RPMI7951 (cell line): ENCODE measurements at places on chromosomes 3 and 15.

DNA sequence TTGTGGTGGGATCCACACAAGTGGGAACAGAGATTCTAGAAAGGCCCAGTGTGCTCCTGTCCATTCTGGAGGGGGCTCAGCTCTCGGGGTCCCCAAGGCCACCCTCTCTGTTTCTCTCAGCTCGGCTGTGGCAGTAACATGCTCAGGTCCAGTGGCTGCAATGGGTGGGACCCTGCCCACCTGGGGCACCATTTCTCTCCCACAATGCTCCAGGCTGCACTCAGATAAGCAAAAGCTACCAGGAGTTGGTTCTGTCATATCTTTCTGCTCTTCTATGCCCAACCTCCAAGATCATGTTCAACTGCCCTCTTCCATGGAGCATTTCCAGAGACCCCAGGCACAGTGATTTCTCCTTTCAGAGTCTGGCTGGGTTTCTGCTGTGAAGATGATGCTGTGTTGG, 40.8 kb downstream of the ITGA11 start:
- no peak for DNase-seq

DNA sequence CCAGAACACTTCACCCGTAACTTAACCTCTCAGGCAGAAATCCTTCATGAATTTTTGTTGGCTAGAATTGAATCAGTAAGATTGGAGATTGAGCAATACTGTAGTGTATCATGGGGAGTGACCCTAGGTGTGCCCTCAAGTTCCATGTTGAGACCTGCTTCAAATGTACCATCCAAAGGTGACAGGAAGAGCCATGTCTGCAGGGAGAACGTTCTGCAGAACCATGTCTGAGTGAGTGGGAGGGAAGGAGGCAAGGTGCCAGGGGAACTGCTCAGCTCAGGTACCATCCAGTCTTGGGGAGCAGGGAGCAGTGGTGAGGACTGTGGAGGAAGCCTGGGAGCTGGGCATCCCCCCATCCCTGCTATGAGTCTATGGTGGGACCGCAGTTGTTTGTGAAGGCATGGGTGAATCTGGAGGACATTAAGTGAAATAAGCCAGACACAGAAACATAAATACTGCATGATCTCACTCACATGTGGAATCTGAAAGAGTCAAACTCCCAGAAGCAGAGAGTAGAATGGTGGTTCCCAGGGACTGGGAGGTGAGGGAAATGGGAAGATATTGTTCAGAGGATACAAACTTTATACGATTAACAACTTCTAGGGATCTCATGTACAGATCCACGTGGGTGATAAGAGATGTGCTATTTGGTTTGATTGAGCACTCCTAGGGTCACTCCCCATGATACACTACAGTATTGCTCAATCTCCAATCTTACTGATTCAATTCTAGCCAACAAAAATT, 23.3 kb downstream of the CFAP161 start:
- DNase-seq, result no peak

- no peak for DNase-seq
Measured at GRCh38 chr15:45114751-45115085, 592 bp downstream of the DUOXA2 start.

DNA sequence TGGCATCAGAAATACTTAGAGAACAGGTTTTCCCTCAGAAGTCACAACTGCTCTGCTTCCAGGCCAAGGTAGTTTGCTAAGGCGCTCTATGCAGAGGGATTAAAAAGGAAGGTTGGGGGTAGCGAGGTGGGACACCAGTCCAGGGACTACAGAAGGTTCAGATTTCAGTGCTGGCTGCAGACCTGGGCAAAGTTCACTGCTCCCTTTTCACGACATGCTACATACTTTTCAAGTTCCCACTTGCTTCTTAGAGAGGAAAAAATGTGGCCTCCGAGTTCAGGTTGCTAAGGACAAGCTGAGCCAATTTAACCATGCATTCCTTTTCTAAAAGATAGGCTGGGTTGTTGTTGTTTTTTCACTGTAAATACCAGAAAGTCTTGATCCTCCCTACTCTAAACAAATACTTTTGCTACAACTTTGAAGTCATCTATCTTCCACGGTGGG, 158.6 kb upstream of the NR2F2 start:
- no peak for DNase-seq

- DNase-seq, result no peak
Measured at GRCh38 chr3:114079761-114080160, 23.2 kb downstream of the QTRT2 start.

GRCh38 chr15:80780416-80781221, 1.4 kb downstream of the CEMIP start:
- DNase-seq, result peak; percentile 57

- DNase-seq, result no peak
Measured at GRCh38 chr3:168124791-168125190, 29.1 kb upstream of the GOLIM4 start.

GRCh38 chr3:155185631-155186071, 105.5 kb downstream of the MME start:
- DNase-seq, result peak; percentile 71

DNA sequence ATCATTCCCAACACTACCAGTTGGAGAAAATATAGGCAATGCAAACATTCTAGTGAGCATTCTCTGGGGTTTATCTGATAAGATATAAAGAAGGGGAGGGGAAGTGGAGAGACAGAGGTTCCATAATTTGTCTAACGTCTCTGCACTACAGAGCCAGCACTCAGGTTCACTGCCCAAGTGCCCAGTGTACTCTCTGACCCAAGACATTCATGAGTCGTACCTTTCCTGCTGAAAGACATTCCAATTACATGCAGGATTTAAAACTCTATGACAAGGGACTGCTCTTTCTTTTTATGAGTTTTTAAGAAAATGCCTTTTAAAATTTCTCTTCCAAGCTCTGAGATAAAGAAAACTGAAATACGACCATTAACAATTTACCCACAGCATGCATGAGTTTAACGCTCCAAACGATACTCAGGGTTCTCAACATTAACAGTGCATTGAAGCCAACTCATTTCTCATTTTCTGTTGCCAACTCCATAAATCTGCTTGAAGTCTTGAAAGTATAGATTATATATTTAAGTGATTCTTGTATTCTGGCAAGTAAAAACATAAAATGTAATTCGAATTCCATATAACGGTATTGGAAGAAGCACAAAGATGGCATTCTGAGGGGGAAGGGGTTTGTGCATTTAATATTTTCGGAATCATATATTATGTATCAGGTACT, 193.4 kb downstream of the SUCLG2 start:
- no peak for DNase-seq

DNA sequence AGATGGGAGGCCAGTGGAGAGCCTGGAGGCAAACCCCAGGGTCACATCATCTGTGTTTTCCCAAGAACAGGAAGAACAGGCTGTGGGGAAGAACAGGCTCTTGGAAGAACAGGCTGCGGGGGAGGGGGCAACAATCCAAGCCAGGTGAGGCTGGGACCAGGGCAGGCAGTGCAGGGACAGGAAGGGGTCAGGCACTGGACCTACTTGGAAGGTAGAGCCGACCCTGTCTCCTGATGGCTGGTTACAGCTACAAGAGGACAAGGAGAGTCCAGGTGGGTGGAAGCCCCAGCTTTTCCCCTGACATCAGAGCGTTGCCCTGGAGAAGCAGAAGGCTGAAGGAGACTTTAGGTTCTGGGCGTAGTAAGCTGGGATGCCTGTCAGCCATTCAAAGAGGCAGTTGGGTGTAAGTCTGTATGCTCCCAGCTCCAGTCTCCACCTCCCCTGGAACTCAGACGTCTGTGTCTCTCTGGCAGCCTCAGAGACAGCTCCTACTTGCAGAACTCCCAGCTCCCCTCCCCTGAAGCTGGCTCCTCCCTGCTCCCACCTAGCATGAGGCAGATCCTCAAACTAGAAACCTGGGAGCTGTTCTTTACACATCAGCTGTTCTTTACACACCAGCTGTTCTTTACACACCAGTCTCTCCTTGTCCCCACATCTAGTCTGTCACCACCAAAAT, 130.9 kb downstream of the DNAJB8 start:
- no peak for DNase-seq

DNA sequence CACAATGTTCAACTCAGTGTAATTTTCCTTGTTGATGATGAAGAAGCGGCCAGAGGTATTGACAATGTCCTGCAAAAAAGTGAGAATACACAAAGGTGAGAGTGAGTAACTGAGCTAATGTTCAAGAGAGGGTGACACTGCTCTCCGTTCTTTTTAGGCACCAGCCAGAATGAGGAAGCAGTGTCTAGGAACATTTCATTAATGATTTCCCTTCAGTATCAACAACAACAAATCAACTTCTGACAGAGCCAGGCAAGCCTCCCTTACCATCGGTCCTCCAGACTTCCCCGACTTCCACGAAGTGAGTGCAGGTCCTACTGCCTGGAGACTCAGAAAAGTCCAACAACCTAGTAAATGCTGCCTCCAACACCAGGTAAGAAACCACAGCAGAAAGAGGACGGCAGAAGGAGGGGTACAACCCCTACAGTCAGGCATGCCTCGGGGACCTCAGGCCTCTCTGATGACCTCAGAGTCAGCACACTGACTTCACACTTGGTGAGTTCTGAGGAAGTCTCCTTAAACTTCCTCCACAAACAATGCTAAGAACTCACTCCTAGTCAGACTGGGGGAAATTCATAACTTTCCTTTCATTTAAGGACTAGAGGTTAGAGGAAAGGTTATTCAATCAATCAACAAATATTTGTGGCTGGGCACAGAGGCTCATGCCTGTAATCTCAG, 62.7 kb downstream of the NPTN start:
- no peak for DNase-seq

DNA sequence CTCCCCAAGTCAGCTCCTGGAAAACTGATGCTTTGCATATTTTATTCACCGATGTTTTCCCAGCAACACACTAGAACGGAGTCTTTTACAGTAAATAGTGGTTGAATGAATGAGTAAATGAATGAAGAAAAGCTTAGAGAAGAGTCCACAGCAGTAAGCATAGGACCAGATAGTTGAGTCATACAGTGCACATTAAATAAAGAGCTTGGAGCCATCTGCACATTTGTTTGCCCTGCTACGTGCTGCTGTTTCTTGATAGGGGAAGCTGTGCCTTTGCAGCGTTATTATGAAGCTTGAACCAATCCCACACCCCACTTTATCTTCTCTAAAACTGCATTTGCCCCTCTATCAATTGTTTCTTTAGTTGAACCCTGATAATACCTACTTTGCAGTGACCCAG, 1.2 kb downstream of the FAM98B start:
- peak; percentile 20 for DNase-seq

- no peak for DNase-seq
Measured at GRCh38 chr15:93705753-93706455, 525.5 kb upstream of the MCTP2 start.

- no peak for DNase-seq
Measured at GRCh38 chr3:77053795-77054194, 13.9 kb downstream of the ROBO2 start.

DNA sequence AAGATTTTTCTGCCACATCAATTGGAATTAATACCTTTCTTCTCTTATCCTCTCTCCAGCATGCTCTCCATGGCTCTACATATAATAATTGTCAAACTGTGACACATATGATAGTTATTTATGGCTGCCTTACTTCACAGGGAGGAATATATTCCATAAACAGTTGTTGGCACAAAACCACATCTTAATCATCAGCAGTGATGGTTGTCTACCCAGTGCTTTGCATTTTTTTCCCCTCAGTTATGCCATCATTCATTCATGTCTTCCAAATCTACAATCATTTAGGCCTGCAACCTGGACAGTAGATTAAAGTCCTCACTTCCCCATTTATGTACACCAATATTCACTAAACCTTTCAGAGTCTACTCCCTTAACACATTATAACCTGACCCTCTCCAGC, 107.7 kb downstream of the THRB start:
- peak; percentile 16 for DNase-seq

DNA sequence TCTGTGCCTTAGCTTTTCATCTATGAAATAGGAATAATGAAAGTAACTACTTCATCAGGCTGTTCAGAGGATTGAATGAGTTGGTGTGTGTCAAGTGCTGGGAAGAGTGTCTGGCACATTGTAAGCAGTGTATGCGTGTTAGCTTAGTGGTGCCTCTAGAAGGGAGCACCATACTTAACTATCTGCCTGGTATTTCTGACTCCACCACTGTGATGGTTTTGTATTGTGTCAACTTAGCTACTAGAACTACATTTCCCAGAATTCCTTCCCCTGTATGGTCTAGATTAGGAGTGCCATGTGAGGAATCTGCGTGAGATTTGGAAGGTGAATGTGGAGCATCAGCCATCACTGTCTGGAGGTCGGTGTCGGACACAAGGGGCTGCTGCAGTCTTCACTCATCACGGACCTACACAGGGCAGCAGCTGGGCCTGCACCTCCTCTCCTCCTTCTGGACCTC, 115.4 kb upstream of the GALNT15 start:
- DNase-seq, result no peak

DNA sequence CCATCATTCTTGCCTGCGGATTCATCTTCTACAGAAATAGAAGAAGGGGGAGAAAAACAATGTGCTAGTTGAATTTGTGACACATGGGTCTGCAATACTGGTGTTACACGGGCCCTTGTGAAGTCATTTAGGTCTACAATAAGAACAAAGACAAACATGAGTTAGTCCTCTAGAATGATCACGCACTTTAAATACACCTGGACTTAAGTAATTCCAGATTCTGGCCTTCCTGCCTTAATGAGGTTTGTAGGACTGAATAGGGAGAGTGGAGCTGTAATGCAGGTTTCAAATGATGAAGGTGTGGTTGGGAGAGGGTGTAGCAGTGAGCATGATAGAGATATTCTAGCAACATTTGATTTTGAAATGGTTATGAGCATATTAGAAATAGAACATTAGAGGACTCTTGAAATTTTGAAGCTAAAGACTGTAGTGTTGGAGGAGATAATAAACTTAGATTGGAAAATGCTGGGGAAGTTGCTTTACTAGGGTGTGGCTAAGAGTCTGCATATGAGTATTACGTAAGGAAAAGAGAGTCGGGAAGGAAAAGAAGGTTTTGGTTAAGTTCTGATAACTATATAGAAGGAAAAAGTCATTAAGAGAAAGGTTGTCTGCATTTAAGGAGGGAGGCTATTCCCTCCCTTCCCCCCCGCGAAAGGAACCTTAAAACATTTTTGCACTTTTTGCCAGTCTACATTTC, 606 bp downstream of the EIF2A start:
- DNase-seq, result peak; percentile 14

GRCh38 chr3:156642750-156643728, 31.4 kb upstream of the TIPARP start:
- no peak for DNase-seq

- no peak for DNase-seq
Measured at GRCh38 chr15:72579814-72580213, 74.7 kb upstream of the GOLGA6B start.

GRCh38 chr15:70280781-70281180, 183.1 kb upstream of the TLE3 start:
- no peak for DNase-seq

GRCh38 chr15:65097651-65098263, 17.2 kb downstream of the UBAP1L start:
- no peak for DNase-seq
